ENCODE measurements at places on chromosomes 4 and X. TPM values are rescaled to one million over a fixed set of nuclear protein-coding genes. Genes with fewer than 3 reads are reported as not detected.

- DNase-seq: no peak
Observed at GRCh38 chr4:9771034-9771433, 10.4 kb upstream of the DRD5 start.

DNA sequence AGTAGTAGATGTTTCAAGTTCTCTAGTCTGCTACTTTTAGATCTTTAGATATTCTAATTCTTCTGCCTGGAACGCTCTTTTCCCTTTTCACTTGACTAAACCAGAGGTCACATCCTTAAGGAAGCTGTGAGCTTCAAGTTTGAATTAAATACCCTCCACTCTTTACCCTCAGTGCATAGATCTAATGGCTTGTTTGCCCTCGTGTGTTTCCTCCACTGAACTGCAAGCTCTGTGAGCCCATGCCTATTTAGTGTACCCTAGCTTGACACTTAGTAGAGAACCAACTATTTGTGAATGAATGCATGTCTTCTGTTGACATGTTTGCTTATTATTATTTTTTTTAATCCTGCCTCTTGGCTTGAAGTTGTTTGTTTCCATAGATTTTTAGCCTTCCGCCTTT, 138.3 kb downstream of the PDE5A start:
- peak; percentile 20 for DNase-seq

- no peak for DNase-seq
Observed at GRCh38 chr4:61921920-61922319, 721.8 kb downstream of the ADGRL3 start.

GRCh38 chrX:109936598-109936997, 66.3 kb upstream of the TMEM164 start:
- DNase-seq: no peak

The PRIMPOL gene
- total RNA-seq: 12.3 TPM

The LDB2 gene
- total RNA-seq: 268 TPM

The GAGE1 gene
- total RNA-seq: not detected
